COLO829 (cell line): ENCODE measurements at places on chromosomes 11 and 22.

- no peak for DNase-seq
Measured at GRCh38 chr22:39457556-39458443, 988 bp downstream of the MGAT3 start.

DNA sequence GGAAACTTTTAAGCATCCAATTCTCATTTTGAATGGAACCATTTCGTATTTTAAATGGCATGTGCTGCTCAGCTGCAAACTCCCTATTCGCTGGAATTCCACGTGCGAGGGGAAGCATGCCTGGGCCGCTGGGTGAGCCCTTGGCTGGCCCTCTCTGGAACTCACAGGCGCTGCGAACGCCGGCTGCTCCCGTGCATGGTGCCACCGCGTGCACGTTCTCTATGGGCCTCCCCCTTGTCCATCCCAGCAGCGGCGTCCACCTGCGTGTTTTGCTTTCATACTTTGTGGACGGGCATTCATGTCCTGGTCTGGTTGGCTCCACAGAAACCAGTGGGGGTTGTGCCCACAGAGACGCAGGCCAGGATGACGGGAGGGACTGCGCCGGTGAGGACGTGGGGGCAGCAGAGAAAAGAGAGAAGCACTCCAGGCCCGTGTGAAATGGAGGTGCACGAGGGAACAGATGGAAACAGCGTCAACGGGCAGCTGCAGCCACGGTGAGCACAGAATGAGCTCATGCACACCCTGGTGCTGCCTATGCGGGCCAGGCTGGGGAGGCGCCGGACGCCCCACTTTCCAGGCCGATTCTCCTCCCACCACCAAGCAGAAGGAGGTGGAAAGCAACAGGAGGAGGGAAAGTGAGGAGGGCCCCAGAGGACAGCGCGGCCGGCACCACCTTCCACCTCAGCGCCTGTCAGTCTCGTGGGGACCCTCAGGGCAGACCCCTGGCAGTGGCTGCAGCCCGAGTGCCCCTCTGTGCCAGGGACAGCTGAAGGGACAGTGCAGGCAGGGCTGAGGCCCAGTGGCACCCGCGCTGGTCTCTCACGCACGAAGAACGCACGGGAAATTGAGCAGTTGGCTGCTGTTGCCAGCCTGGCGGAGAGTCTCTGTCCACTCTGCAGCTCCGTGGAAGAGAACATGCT, 29.1 kb downstream of the TOLLIP start:
- DNase-seq: no peak

DNA sequence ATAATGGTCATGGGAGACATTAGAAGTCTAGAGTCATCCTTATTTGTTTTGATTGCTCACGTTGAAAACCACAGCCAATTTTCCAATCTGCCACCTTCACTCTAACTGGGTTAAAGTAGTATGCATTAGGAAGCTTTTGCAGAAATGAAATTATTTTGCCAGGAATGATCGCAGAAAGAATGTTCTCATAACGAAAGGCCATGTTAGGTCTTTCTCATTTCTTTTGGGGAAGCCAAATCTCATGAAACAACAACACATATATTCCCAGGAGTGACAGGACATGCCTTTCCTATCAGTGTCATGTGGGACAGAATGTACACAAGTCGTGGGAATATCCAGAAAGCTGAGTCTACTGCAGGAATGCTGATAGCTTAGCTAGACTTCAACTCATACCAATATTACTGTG, 386.3 kb downstream of the AASDHPPT start:
- DNase-seq: no peak

- DNase-seq: no peak
Measured at GRCh38 chr11:92663539-92663938, 305.9 kb upstream of the MTNR1B start.

DNA sequence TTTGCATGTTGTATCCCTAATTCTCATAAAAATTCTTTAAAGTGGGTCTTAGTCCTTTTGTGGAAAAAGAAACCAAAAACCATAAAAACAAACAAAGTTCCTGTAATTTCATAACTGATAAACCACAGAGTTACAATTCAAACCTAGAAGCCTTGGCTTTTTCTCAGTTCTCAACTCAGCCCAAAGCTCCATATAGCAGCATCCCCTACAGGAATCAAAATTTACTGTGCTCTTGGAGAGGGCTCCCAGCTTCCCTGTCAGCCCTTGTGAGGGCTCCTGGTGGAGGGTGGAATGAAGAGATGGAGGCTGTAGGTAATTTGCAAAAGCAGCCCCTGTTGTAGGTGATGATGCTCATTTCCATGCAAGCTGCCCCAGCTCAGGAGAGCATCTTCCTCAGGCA, 506.1 kb upstream of the KIRREL3 start:
- no peak for DNase-seq

DNA sequence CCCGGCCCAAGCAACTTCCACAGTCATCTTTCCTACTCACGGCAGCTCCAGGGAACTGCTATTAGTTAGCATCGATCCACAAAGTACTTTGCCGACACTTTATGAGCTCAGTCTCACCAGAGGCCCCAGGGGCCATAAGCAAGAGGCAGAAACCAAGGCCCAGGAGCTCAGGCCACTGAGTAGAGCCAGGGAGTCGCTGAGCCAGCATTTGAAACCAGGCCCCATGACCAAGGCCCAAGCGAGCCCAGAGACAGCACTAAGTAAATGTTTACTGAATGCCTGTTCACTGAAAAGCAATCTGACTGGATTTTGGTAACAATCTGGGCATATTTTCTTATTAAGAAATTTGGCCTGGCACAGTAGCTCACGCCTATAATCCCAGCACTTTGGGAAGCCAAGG, 43.3 kb downstream of the ARRB1 start:
- DNase-seq: no peak

- peak; percentile 15 for DNase-seq
Measured at GRCh38 chr11:128180441-128181087, 406.8 kb downstream of the ETS1 start.

GRCh38 chr22:36218648-36219193, 17.1 kb upstream of the APOL4 start:
- no peak for DNase-seq

GRCh38 chr11:37748641-37749040, 1150.6 kb upstream of the RAG2 start:
- DNase-seq: no peak

DNA sequence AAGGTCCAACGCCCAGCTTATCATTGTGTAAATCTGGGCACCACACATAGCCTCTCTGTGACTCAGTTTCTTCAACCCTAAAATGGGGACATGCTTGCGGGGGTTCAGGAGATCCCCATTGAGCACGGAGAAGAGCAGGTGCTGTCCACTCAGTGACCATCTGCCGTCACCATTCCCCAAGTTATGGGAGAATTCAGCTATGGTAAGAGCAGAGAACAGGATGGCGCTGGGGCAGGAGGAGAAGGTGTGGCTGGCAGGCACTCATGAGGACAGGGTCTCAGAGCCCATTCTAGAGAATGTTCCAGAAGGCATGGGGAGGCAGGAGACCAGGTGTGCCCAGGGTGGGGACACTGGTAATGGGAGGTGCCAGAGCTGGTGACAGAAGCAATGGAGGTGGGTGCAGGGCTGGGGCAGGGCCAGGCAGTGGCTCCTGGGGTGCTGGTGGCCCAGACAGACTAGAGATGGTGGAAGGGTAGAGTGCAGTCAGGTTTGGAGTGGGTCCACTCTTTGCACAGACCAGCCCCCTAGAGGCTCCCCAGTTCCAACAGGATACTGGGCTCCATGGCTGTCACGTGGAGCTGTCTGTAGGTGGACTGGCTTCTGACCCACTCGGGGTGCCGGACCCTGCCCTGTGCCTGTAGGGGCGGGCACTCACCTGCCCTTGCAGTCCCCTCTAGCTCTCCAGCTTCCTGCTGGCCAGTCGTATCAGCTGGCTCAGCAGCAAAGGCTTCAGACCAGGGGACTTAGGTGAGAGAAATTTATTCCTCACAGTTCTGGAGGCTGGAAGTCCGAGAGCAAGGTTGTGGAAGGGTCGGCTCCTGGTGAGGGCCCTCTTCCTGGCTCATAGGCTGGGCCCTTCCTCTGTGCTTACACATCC, 84.7 kb downstream of the CDKN1C start:
- DNase-seq: no peak

DNA sequence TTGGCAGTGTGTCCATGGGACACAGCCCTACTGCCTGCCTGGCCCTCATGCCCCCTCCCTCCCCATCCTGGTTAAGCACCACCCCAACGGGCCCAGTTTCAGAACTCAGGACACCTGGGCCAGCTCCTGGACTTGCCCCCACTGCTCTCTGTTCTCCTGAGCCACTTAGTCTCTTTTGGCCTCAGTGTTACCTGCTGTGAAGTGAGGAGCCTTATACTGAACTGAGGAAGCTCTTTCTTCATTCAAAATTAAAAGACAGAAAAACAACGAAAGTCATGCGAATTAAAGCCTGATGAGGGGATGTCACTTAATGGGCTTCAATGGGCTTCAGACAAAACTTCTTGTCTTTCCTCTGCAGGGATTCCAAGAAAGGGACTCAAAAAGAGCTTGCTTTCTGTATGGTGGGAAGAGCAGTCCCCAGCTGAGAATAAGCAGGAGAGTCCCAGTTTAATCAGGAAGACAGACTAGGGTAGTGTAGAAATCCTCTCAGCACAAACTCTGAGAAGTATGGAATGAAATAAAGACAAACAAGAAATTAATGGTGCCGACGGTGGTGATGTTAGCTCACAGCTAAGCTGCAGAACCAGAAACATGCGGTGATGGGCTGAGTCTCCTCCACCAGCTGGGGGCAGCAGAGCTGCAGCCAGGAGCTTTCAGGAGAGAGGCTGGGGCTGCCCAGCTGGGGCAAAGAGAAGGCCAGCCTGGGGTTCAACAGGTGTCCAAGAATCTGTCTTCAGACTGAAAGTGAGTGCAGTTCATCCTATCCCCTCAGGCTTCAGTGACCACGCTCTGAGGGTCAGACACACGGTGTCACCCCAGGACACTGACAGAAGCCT, 101.0 kb downstream of the GGTLC2 start:
- no peak for DNase-seq

DNA sequence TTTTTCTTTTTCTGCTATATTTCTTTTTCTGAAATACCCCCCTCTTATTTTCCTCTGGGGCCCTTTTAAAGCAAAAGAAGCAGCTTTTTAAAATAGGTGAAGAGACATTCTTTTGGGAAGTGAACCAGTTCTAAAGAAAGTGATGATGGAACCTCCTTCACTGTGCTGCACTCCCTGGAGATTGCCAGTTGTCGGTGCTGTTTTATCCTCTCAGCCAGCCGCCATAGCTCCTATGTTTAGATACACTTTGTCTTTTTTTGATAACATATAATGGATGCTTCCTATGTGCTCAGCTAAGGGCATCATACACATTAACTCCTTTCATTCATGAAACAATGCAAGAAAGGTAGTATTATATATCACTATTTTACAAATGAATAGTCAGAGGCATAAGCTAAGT, 14.0 kb downstream of the CFAP300 start:
- peak; percentile 15 for DNase-seq

GRCh38 chr22:20642668-20643179, 131.2 kb upstream of the SERPIND1 start:
- DNase-seq: no peak
